Endothelial cell (in vitro differentiated cells): ENCODE measurements at places on chromosomes 5 and 9. TPM values are rescaled to one million over a fixed set of nuclear protein-coding genes. Genes with fewer than 3 reads are reported as not detected.

PCDHB16 gene
- total RNA-seq = 10.9 TPM

KCNN2 gene
- 2.4 TPM for total RNA-seq

DNA sequence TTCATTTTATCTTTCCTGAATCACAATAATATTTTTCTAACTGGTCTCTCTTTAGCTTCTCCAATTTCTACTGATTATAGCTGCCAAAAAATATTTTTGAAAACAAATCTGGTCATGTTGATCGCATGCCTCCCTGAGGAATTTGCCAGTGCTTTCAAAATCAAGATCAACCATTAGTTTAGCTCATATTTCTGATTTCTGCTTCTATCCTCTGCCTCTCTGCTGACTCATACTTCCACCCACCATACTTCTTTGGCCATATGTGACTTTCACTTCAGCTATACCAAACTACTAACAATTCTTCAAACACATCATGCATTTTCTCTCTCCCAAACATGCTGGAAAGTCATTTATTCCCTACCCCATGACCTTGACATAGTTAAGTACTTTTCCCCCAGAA, 636.5 kb downstream of the TLE1 start:
- no peak for DNase-seq
- no peaks in the 10 kb centered on the region for H3K27me3 ChIP-seq
- H3K4me3 ChIP-seq = no peak overlapping the region
- no peaks in the 10 kb centered on the region for H3K36me3 ChIP-seq
- no peaks in the 10 kb centered on the region for H3K4me1 ChIP-seq
- no peak overlapping the region for H3K27ac ChIP-seq

PCA3 gene
- 0.62 TPM for total RNA-seq

S1PR3 gene
- 18.3 TPM for total RNA-seq

LCN12 gene
- total RNA-seq = 1.5 TPM

- DNase-seq = no peak
- no peaks in the 10 kb centered on the region for H3K4me1 ChIP-seq
- no peak overlapping the region for H3K27ac ChIP-seq
- no peaks in the 10 kb centered on the region for H3K27me3 ChIP-seq
Measured at GRCh38 chr5:43855452-43855851, 252.5 kb downstream of the NNT start.

ZFP37 gene
- total RNA-seq = 4.2 TPM

DNA sequence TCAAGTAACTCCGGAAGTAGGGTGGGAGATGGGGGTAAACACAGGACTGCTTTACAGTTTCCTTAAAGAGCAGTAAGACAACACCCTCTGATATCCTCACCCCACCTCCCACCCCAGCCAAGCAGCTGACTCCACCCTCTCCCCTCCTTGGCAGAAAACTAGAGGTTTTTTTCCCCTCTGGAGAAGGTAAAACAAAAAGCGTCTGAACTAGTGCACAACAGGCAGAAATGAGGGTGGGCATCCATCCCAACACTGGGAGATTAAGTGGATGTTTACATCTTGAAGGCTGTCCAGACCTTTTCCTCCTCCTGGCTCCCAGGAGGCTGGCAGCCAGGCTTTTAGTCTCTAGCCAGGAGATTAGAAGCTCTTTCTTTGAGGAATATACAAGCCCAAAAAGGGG, 13.9 kb upstream of the CTNNAL1 start:
- no peak overlapping the region for H3K27ac ChIP-seq
- peaks cover 5% of the 10 kb centered on the region for H3K27me3 ChIP-seq
- no peaks in the 10 kb centered on the region for H3K36me3 ChIP-seq
- DNase-seq = no peak
- H3K4me3 ChIP-seq = no peak overlapping the region

DNA sequence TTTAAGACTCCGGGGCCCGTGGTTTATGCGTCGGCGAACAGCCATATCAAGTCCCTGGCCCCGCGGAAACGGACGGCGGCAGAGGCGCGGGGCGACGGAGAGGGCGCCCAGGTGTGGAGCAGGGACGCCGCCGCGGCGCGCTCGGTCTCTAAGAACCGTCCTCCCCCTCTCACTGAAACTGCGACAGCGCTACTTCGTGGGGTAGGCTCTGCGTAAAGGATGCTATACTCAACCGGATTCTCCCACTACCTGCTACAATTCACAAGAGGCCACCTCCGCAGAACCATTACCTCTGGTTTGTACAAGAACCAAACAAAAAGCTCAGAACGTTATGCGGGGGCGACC, 404 bp downstream of the MRNIP start:
- DNase-seq = peak; percentile 18
- peak overlapping the region; percentile 96 for H3K4me3 ChIP-seq
- H3K36me3 ChIP-seq = peaks cover 13% of the 10 kb centered on the region
- peaks cover 5% of the 10 kb centered on the region for H3K27me3 ChIP-seq
- H3K27ac ChIP-seq = no peak overlapping the region

DNA sequence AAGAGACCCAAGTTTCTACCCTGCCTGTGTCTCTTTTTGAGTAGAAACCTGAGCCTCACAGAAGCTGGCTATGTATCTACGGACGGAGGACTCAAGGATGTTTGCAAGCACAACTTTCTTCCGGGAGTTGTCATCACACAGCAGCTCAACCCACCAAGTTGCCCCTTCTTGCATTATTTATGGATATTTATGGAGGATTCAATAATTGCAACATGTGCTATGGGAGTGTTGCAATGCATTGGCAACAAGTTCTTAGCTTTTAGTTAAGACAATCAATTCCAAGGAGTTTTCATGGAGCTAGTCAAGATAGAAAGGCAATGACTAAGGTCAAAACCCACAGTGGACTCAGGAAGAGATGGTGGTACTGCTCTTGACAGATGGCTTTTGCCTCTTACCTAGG, 336.9 kb downstream of the ENC1 start:
- H3K4me1 ChIP-seq = no peaks in the 10 kb centered on the region
- no peak overlapping the region for H3K27ac ChIP-seq
- no peaks in the 10 kb centered on the region for H3K36me3 ChIP-seq

PCDHB5 gene
- total RNA-seq = 7.8 TPM

GRCh38 chr5:955886-956761, 52.5 kb upstream of the NKD2 start:
- peaks cover 12% of the 10 kb centered on the region for H3K27me3 ChIP-seq
- H3K36me3 ChIP-seq = no peaks in the 10 kb centered on the region
- H3K4me1 ChIP-seq = peaks cover 4% of the 10 kb centered on the region

DNA sequence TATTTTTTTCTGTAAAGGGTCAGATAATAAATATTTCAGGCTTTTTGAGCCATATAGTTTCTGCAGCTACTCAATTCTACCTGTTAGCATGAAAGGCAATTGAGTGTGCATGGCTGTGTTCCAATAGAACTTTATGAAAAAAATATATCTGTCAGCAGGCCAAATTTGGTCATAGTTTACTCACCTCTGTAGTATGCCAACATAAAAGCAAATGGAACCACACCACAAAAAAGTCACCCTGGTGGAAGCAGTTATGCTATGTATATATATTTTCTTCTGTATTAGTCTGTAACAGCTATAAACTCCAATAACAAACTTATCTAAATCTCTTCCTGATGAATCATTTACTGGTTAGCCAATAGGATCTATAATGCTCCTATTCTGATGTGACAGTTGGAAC, 3.4 kb downstream of the SLC38A9 start:
- peaks cover 10% of the 10 kb centered on the region for H3K36me3 ChIP-seq
- H3K4me1 ChIP-seq = peaks cover 12% of the 10 kb centered on the region
- no peak overlapping the region for H3K27ac ChIP-seq
- H3K4me3 ChIP-seq = no peak overlapping the region
- peaks cover 7% of the 10 kb centered on the region for H3K27me3 ChIP-seq

GRCh38 chr5:167442922-167443321, 848.5 kb upstream of the WWC1 start:
- H3K4me1 ChIP-seq = no peaks in the 10 kb centered on the region
- H3K27ac ChIP-seq = no peak overlapping the region
- DNase-seq = no peak
- no peaks in the 10 kb centered on the region for H3K36me3 ChIP-seq
- no peak overlapping the region for H3K4me3 ChIP-seq
- H3K27me3 ChIP-seq = no peaks in the 10 kb centered on the region

GRCh38 chr9:73741316-73741715, 589.7 kb downstream of the ANXA1 start:
- no peaks in the 10 kb centered on the region for H3K27me3 ChIP-seq
- no peak for DNase-seq
- no peaks in the 10 kb centered on the region for H3K4me1 ChIP-seq
- no peaks in the 10 kb centered on the region for H3K36me3 ChIP-seq
- no peak overlapping the region for H3K27ac ChIP-seq

- H3K27me3 ChIP-seq = no peaks in the 10 kb centered on the region
- H3K4me3 ChIP-seq = no peak overlapping the region
- no peaks in the 10 kb centered on the region for H3K36me3 ChIP-seq
- H3K27ac ChIP-seq = no peak overlapping the region
Measured at GRCh38 chr9:125820100-125820804, 73.1 kb downstream of the PBX3 start.

- DNase-seq = no peak
- H3K27ac ChIP-seq = no peak overlapping the region
- H3K4me1 ChIP-seq = peaks cover 14% of the 10 kb centered on the region
- H3K36me3 ChIP-seq = no peaks in the 10 kb centered on the region
Measured at GRCh38 chr5:94192658-94193391, 425.6 kb downstream of the KIAA0825 start.

- H3K27me3 ChIP-seq = no peaks in the 10 kb centered on the region
- H3K4me3 ChIP-seq = no peak overlapping the region
- no peak for DNase-seq
- H3K36me3 ChIP-seq = no peaks in the 10 kb centered on the region
- peaks cover 6% of the 10 kb centered on the region for H3K4me1 ChIP-seq
Measured at GRCh38 chr9:18189871-18190670, 283.9 kb upstream of the ADAMTSL1 start.

DNA sequence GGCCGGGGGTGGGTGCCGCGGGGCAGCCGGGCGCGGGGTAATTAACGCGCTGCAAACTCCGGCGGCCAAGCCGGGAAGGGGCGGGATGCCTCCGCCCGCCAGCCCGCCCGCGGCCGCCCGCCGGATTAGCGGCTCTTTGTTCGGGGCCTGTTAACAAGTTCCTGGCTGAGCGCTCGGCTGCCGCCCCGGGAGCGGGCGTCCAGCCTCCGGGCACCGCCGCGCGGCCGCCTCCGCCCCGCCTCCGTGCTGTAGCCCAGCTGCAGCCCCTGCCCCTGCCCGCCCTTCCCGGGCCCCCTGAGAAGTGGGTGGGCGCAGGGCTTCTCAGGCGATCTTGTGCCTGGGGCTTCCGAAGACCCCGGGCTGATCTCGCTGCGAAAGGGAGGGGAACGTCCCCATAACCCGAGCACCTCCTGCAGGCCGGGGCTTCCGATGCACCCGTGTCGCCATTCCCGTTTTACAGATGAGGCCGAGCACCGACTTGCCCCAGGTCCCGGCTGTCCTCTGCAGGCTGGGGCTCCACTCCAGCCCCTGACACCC, 7.5 kb downstream of the UNC5A start:
- no peak overlapping the region for H3K4me3 ChIP-seq
- peaks cover 21% of the 10 kb centered on the region for H3K27me3 ChIP-seq
- H3K27ac ChIP-seq = no peak overlapping the region
- H3K36me3 ChIP-seq = no peaks in the 10 kb centered on the region
- peak; percentile 62 for DNase-seq

DNA sequence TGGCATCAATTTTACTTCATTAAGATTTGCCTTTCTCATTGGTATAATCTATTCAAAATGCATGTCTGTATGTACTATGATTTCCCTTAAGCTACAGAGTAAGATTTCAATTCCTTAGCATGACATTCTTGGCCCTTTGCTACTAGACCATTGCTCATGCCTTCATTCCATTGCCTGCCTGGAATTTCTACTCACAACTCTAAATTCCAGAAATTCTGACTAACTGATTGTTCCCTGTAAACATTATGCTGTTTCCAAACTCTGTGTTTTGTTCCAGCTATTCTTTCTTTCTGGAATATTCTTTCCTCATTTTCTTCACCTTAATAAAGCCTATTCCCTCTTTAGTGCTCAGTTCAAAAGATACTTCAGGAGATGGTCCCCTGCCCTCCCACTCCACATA, 568.8 kb upstream of the SEMA6A start:
- no peak overlapping the region for H3K4me3 ChIP-seq
- no peaks in the 10 kb centered on the region for H3K36me3 ChIP-seq
- H3K27me3 ChIP-seq = no peaks in the 10 kb centered on the region
- no peak for DNase-seq
- no peaks in the 10 kb centered on the region for H3K4me1 ChIP-seq

GRCh38 chr5:83209963-83210362, 132.6 kb downstream of the XRCC4 start:
- peaks cover 2% of the 10 kb centered on the region for H3K4me1 ChIP-seq
- H3K27me3 ChIP-seq = peaks cover 2% of the 10 kb centered on the region
- no peak for DNase-seq
- no peak overlapping the region for H3K4me3 ChIP-seq
- no peak overlapping the region for H3K27ac ChIP-seq
- no peaks in the 10 kb centered on the region for H3K36me3 ChIP-seq

CNTNAP3 gene
- 1.5 TPM for total RNA-seq

DNA sequence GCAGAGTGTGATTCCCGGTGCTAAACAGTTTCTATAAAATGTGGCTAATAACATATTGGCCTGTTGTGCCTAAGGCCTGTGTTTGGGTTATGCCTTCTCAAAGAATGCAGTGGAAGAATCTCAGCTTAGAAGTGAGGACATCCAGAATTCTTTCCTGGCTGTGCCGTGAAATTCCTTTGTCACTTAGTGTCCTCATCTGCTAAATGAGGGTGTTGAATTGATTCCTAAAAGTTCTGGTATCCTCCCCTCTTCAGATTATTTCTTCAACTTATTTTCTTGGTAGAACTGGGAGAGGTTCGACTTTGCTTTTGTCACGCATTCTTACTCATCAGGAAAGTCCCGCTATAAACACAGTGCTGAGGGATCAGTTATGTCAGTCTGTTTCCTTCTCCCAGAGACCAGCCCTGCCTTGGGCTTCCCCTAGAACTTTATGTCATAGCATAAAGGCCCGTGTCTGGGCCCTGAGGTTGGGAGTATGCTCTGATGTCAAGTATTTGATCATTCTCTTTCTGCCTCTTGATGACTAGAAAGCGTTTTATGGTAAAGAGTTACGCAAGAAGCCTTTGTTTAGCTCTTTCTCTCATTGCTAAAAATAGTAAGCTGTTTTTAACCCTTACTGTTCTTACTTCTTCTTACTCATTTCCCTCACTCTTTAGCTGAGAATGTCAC, 29.5 kb downstream of the MTAP start:
- no peak overlapping the region for H3K27ac ChIP-seq
- DNase-seq = no peak
- peaks cover 32% of the 10 kb centered on the region for H3K36me3 ChIP-seq
- peaks cover 2% of the 10 kb centered on the region for H3K27me3 ChIP-seq
- no peak overlapping the region for H3K4me3 ChIP-seq
